Neural crest cell (in vitro differentiated cells): ENCODE measurements at places on chromosomes 3 and 15. TPM values are rescaled to one million over a fixed set of nuclear protein-coding genes. Genes with fewer than 3 reads are reported as not detected.

- DNase-seq: no peak
Measured at GRCh38 chr3:42836150-42837123, 27.2 kb downstream of the ACKR2 start.

GRCh38 chr15:51878446-51879386, 49.3 kb downstream of the TMOD3 start:
- DNase-seq: no peak

- no peak for DNase-seq
Measured at GRCh38 chr3:60010781-60011180, 961.0 kb upstream of the CFAP20DC start.

DNA sequence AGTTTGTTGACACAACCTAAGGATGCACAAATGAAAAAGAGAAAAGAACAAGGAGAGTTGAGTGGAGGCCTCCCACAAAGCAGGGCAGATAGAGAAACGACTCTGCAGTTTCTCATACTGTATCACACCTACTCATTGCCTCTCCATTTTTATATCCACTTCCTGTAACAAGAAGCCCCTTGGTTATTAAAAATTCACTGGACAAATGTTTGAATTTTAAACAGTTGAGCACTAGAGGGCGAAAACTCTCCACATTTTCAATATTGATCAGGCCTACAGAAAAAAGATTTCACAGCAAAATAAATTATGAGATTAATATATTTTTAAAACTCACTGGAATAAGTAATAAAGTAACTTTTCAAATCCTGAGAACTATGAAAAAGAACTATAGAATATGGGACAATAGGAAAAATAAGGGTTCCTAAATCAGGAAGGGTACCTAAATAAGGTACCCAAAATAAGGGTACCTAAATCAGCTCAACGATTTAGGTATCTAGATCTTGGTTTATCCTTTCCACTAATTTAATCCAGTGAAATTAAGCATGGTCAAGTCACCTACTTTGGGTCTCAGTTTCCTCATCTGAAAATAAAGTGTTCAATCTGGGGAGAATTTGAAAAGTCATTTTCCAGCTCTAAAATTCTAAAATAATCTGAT, 47.0 kb upstream of the PPIB start:
- DNase-seq: no peak

DNA sequence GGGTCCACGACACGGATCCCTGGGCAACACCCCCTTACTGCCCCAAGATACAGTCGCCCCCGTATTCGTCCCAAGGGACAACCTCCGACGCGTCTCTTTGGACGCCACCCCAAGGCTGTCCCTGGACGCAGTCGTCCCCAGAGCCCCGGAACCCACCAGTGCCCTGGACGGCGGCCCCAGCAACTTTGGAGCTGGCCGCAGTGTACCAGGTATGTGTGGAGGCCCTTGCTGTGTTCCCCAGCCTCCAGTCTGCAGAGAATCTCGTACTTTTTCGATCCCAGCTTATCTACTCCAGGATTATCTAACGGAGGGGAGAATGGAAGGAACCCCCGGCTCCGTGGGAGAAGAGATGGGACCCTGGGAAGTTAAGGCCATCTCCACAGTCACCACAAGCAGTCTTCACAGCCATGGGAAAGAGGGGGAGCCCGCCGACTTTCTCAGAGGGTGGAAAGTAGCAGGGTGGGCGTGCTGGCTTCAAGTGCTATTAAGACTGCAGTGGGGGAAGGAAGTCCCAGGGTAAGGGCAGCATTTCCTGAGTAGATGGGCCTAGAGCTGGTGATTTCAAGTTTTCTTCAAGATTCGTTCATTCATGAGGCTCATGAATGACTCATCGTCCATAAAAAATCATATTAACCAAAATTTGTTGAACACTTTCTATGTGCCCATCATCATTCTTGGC, 1.1 kb downstream of the MESP2 start:
- DNase-seq: no peak

DNA sequence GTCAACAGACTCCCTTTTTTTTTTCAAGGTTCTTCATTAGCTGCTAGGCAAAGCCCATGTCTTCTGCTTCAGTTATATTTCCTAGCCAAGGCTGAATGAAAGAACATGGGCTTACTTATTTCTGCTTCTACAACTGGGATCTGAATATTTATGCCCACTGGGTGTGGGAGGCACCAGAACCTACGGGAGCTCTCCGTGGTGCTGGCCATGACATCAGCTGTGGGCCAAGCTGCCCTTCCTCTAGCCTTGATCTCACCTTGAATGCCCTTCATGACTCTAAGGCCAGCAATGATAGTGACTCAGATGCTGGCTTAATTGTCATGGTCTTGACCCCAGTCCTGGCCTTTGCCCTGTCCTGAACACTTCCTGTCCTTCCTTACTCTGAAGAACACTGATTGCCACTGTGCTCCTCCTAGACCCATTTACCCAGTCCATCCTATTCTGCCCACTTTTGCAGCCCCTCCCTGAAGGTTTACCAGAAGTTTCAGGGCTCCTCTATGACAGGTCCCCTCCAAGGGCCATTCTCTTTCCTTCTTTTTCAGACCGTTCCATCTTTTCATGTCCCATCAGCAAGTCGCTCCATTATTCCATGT, 32.8 kb upstream of the PRR20G start:
- no peak for DNase-seq

- DNase-seq: no peak
Measured at GRCh38 chr3:110391640-110392395, 679.8 kb upstream of the NECTIN3 start.

- DNase-seq: no peak
Measured at GRCh38 chr3:65894126-65894525, 144.6 kb downstream of the MAGI1 start.

DNA sequence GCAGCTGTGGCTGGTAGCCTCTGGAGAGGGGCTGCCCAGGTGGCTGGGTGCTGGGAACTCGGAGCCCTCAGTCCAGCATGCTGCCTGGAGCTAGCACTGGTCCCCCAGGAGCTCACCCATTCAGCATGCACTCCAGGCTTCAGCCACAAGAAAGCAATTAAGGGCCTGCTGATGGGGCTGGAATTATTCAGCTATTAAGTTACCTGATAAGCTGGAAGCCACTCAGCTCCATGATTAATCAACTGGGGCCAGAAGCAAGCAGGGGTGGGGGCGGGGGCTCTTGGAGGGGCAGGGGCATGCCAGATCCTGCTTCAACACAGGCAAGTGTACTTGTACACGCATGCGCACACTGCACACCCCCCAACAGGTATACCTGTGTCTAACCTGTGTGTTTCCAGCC, 22.1 kb upstream of the TMEM115 start:
- no peak for DNase-seq

GRCh38 chr3:186823386-186823785, 17.1 kb upstream of the RFC4 start:
- no peak for DNase-seq

IL5RA gene
- not detected in 2 replicates for total RNA-seq

DNA sequence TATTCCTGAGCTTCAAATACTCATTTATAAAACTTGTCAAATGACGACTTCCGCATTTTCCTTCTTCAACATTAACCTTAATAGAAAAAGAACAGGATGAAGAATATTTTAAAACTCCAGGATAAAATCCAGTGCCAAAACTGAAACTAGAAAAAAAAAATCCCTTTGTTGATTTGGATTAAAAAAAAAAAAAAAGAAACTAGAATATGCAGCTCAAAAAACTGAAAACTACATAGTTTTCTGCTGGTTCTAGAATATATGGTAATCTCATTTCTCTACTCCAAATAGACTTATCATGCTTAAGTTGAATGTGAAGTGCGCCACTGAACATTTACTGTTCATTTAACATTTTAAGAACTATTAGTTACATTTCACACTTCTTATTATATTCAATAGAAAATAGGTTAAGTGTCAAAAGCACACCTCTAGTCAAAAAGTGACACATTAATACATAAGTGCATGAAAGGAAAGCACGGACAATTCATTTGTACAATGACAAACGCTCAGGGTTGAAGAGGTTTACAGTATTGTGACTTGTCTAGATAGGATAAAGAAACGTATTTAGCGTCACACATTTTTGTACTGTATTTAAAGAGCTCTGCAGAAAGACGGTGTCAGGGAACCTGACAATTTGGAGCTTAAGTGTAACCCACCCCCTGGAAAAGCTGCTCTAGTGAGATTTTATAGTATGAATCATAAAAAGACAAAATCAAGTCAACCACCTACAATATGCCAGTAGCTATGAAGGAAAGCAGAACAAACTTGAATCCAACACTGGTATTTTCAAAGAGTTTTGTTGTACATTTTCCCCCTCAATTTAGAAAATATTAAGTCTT, 5.8 kb downstream of the TRA2B start:
- DNase-seq: no peak

DNA sequence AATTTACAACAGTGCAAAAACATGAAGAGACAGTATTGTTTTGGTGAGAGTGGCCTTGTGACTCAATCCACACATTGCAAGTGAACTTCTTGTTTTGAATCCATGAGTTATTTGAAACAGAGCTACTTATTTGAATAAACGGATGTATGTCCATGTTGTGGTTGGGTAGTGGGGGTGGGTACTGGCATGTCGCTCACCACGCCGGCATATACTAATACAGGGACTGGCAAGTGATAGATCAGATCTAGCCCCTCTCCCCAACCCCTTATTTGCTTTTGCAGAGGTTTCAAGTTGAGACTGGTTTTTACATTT, 83.8 kb downstream of the EDEM1 start:
- no peak for DNase-seq

DNA sequence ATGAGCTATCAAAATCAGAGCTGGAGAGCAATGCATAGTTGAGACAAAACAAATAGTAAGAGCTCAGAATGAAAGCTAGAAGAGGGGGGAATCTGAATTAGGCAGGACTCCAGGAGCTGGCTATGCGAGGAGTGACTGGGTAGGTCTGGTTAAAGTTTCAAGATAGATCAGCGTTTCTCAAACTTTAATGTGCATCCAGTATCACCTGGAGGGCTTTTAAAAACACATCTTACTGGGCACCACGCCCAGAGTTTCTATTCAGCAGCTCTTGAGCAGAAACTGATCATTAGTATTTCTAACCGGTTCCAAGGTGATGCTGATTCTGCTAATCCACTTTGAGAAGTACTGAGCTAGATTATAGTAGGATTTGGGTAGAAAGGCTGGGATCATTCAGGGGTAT, 96.2 kb upstream of the ACP3 start:
- DNase-seq: no peak

- DNase-seq: no peak
Measured at GRCh38 chr3:151124476-151124875, 39.0 kb downstream of the MED12L start.

XYLB gene
- total RNA-seq: 10.1 and 12.0 TPM in 2 replicates

DNA sequence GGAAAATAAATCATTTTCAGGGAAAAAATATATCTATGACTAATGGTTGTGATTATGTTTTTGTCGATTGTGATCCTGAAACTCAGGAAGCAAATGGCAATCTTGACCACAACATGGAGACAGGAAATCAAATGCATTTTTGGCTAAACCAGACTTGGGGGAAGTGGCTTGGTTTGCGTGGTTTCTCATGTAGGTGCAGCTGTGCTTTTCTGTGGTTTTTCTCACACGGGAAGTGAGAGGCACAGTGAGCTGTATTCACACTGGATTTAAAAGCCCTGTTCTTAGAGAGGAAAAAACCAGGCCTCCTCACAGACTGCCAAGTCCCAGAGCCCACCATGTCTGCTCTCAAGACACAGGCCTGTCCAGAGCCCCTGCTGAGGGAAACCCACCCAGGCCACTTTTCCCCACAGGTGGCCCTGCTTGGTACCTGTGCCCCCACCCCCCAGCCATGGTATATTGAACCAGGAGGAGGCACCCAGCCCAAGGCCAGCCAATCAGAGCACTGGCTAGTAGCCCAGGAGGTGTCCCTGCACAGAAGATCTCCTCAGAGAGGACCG, 46.1 kb downstream of the BTD start:
- no peak for DNase-seq

- no peak for DNase-seq
Measured at GRCh38 chr3:83649692-83650091, 1309.1 kb upstream of the CADM2 start.

CDHR4 gene
- total RNA-seq: 0.12 and 0.16 TPM in 2 replicates

DNA sequence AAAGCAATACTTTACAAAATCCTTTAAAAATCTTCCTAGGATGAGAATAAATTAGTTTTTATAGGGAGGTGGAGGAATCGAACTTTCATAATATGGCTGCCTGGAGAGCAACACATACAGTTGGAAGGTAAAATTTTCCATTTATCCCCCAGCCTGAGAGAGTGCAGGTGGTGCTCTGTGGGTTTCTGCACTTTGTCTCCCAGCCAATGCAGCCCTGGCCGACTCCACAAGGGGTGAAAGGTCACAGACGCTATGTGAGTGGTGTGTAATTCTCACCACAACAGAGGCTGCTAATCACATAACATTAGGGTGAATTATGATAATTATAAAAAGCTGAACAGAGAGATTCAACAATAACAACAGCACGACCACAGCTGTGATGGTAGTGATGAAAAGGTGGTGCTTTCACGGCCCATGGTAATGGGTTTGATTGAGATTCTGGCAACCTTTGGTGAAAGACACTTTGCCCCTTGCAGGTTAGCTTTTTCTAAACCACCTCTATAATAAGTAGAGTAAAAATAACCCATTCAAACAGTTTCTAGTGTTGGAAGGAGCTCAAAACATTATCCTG, 30.1 kb upstream of the NANOGP8 start:
- no peak for DNase-seq

- DNase-seq: no peak
Measured at GRCh38 chr3:27176256-27176655, 192.9 kb downstream of the NEK10 start.

DNA sequence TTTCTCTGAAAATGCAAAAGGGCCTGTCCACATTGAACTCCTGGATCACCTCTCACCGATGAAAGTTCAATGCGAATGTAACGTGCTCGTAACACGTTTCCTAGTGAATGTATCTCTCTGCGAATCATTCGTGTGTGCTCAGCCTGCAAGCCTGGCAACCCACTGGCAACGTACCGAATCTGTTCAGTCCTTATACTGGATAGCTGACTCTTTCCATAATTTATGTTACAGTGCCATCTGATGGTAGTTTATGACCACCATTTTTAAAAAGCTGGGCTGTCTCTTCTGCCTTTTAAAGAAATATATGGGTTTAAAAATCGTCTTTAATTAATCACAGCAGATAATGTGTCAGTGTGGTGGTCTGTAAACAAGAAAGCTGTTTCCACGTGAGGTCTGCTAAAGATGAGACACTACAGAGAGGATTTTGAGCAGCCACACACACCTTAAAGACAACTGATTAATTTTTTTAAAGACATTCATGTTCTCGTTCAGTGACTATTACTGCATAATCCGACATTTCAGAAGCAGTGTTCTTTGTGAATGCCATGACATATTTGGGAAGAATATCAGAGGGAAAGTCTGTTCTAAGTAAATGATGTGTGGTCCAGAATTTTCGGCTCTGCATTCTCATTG, 69.4 kb upstream of the FOXP1 start:
- peak; percentile 3 for DNase-seq

- no peak for DNase-seq
Measured at GRCh38 chr3:183460081-183461055, 31.9 kb upstream of the MCF2L2 start.

PRTG gene
- 322 and 334 TPM in 2 replicates for total RNA-seq

GRCh38 chr15:47460795-47461573, 256.3 kb upstream of the SEMA6D start:
- no peak for DNase-seq

ETV5 gene
- total RNA-seq: 61.0 and 63.4 TPM in 2 replicates
